Cortex of kidney (tissue), 1 donor: ENCODE measurements at places on chromosomes 2 and 18.

DNA sequence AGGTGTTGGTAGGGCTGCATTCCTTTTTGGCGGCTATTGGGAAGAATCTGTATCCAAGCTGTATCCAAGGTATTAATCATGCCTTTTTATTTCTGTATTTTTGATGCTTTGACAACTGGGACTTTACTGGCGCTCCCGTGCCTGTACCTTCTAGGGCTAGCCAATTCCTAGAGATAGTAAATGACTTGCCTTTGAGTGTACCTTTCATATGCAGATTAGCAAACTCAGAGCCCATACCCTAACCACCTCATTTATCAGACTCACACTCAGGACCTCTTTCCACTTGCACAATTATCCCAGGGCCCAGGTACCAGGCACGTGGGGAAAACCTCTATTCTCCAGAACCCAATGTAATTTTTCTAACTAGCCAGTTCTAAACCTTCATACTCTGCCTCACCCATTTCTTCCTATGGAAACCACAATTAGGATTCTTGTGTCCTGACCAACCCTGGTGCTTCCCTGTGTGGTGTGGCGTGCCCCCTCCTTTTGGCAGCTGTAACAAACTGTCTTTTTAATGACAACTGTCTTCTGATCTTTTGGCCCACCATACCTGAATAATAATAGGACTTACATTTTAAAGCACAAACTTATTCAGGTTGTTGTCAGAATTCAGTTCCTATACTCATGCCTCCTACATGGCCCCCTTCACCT lies 65.8 kb upstream of the PNPT1 start:
- DNase-seq: no peak

DNA sequence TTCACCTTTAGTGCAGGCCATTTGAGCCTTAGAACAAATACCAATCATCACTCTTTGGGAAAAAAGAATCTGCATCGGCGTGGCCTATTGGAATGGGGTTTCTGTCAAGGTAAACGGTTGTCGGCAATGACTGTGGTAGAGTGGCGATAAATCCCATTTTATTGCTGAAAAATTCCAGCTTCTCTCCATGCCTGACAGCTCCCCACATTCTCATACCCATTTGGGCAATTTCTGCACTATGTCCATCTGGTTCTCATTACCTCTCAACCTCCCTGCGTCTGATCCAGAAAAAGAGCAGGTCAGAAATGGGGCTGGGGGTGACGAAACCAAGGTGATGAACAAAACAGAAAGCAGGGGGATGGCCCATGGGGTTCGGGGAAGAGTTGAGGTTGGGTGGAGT lies 254.0 kb downstream of the MEIS1 start:
- DNase-seq: no peak

DNA sequence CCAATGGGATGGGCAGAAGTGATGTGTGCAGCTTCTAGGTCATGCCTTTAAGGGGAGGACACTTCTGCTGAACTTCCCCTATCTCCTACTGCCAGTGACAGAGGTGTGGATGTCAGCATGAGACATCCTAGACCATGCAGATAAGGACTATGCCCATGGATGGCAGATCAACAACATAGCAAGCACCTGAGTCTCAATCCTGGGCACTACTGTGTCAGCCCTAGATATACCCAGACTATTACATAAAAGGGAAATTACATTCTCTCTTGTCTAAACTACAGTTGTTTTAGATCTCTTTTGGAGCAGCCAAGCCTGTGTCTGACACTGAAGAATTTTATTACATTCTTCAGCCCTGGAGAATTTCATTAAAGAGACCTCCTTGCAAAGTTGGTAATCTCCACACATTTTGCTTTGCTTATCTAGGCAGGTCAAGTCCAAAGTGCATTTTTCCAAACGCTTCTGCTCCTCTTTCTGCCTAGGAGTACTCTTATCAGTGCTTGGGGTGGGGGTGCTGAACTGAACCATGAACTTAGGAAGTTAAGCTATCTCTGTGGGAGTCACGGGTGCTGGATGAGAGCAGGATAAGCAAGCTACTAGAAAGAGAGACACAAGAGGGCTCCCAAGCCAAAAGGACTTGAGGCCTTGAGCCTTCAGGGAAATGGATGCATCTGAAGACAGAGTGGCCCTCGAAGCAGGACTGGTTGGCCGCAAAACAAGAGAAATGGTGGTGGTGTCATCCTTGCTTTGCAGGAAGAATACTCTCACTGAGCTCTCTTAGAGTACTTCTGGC lies 95.2 kb upstream of the SPRED2 start:
- DNase-seq: no peak

- no peak for DNase-seq
Measured at GRCh38 chr2:106584304-106584954, 97.3 kb downstream of the CD8B2 start.

GRCh38 chr2:172427990-172428831 lies 825 bp downstream of the ITGA6 start:
- peak; percentile 7 for DNase-seq

- DNase-seq: no peak
Measured at GRCh38 chr2:64542071-64543007, 18.2 kb downstream of the AFTPH start.

DNA sequence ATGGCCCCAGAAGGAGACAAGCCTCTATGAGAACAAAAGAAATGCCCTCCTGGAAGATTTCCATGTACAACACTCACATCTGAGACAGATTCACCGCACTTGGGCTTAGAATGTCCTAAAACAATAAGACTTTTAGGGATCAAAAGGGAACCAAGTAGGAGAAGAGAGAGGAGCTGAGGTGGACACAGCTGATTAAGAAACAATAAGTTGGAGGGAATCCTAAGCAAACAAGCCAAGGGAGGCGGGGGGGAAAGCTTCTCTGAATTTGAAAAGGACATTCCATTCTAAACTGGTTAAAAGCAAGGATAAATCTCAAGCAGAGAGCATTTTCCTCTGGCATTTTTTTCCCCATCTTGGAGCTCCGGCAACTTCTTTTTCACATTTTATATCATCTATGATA lies 9.9 kb downstream of the ACVR1 start:
- DNase-seq: no peak

- DNase-seq: no peak
Measured at GRCh38 chr18:55376387-55376786, 211.6 kb downstream of the TCF4 start.

DNA sequence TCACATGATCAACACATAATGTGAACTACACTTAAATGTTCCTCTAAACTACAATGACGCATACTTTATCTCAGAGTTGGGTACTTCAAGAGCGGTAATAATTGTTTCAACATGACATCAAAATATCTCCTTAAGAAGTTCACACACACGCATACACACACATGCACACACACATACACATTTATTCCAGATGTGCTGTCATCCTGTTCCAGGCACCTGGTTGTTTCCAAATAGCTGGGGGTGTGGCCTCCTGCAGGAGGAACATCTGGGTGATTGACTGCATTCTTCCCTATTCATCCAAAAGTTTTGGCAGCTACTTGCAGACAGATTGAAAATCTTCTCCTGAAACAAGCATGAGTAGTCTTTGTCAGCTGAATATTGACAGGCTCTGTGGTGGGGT lies 37.9 kb upstream of the PIK3C3 start:
- no peak for DNase-seq

GRCh38 chr2:43349904-43350303 lies 123.5 kb upstream of the ZFP36L2 start:
- no peak for DNase-seq

DNA sequence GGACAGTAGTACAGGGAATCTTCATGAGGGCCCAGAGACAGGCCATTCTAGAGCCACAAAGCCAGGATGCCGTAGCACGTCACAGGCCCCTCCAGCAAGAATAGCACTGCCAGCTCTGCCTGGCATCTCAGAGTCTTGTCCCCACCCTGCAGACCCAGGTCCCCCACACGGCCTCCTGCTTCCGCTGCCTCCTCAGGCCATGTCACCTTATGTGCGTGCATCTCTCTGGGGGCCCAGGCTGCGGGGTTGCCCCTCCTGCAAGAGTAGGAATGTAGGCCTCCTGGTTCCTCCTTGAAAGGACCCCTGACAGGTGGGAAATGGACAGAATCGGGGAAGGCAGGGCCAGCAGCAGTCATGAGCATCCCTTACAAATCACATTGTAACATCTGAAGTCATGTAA lies 49.8 kb downstream of the ADI1 start:
- DNase-seq: no peak

- DNase-seq: no peak
Measured at GRCh38 chr18:33581856-33582255, 3.8 kb downstream of the ASXL3 start.

DNA sequence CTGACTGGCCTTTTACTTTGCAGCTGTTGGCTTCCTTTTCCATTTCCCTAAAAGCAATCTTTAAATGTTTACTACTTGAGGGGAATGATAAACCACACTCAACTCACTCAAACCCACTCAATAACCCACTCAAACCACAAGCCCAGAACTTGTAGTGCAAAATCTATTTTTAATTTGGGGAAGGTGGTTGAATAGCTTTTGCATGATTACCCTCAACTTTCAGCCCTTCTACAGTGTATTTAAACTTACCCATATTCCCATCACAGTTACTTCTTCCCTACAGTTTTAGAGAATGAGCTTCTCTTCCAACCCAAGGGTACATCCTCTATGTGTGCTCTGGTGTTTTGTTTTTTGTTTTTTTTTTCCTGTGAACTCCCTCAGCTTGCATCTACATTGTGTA lies 636.1 kb downstream of the TDRD15 start:
- DNase-seq: no peak

GRCh38 chr2:170088776-170089175 lies 89.2 kb upstream of the MYO3B start:
- no peak for DNase-seq

GRCh38 chr18:79874553-79875530 lies 76.6 kb downstream of the SLC66A2 start:
- DNase-seq: no peak

DNA sequence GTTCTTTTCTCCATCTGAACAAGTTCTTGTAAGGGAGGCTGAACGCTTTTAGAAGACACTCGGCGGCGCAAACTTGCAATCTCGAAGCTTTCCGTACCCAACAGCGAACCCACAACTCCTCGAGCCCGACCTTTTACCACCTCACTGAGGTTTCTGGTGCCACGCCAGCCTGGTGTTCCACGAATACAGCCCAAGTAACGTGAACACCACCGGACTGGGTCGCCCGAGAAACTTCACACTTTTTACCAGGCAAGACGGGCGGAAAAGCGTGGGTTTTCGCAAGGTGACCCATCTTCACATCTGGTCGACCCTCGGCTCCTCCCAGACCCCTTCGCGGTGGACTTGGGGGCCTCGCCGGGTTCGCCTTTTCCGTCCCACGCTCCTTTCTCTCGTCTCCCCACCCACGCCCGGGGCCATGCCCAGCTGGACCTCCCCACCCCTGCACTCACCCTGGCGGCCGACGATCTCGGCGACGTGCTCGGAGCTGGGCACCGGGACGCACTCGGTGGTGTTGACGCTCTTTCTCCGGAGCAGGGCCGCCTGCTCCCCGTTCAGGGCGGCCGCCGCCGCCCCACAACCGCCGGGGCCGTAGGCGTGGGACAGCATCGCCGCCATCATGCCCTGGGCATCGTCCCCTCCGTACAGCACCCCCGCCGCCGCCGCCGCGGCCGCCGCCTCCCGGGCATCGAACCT lies 1.2 kb downstream of the MEX3C start:
- DNase-seq: no peak

DNA sequence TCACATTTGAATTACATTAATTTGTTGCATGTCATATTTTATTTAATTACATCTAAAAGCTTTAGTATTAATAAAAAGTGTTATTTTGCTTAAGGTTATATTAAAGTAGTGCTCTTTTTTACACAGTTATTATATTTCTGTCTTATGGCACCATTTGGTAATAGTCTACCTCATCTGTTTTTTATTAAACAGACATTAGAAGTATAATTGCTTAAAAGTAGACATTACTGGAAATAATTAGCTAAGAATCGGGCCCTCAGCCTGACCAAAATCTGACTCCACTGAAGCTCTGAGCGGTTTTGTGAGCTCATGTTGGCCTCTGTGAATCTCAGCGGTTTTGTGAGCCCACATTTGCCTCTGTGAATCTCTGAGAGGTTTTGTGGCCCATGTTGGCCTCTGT lies 102.5 kb upstream of the SNTG2 start:
- no peak for DNase-seq

GRCh38 chr18:13474336-13474735 lies 252.0 kb downstream of the FAM210A start:
- DNase-seq: no peak

DNA sequence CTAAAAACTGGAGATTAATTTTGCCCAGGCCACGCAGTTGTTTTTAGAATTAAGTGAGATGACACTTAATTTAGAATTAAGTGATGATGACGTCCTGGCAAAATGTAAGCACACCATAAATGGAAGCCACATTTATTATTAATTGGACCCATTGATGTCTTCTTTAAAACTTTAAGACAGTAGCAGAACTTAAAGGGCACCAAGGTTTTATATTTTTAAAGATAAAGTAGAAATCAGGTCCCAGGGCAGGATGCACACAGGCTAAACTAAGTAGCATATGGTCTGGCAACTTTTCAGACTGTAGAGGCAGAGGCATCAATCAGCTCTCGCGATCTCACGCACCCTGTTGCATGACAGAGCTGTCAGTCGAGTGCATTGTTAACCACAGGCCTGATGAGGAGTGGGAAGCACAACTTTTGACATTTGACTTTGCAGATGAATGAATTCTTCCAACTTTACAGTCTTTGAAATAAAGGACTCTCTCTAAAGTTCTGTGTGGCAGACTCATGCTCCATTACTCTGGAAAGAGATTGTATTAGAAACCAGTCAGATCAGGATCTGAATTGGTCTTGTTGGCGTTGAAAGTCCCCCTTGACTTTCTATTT lies 232.4 kb downstream of the CD226 start:
- no peak for DNase-seq

GRCh38 chr2:63792530-63792929 lies 49.2 kb upstream of the UGP2 start:
- DNase-seq: no peak

GRCh38 chr2:38243186-38243880 lies 133.7 kb downstream of the ATL2 start:
- no peak for DNase-seq

- no peak for DNase-seq
Measured at GRCh38 chr2:217501887-217502286, 500.9 kb downstream of the TNS1 start.
